ENCODE measurements at places on chromosomes 16 and 17.

- DNase-seq, result no peak
Measured at GRCh38 chr16:7742626-7743025, 410.0 kb downstream of the RBFOX1 start.

- DNase-seq, result no peak
Measured at GRCh38 chr16:69553332-69553731, 12.4 kb upstream of the NFAT5 start.

DNA sequence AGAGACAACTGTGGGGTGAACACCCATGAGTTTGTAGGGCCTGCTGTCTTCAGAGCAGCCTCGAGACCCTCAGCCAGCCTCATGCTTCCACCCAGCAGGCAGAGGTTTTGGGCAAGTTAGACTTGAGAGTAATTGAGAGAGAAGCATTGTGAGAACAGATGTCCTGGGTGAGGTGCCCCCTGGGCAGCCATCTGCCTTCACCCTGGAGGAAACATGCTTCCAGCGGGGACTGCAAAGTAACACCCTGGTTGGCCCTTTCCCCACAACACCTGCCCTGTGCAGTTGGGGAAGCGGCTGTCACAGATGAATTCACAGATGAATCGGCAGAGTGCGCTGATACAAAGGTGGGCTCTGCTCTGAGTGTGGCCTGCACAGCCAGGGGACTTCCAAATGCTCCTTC lies 23.4 kb downstream of the ATPAF2 start:
- no peak for DNase-seq

- DNase-seq, result no peak
Measured at GRCh38 chr16:27225536-27226360, 22.4 kb downstream of the KDM8 start.

- no peak for DNase-seq
Measured at GRCh38 chr17:73932216-73932749, 271.2 kb upstream of the RPL38 start.

- DNase-seq, result no peak
Measured at GRCh38 chr17:3033248-3033640, 30.2 kb downstream of the OR1D5 start.

DNA sequence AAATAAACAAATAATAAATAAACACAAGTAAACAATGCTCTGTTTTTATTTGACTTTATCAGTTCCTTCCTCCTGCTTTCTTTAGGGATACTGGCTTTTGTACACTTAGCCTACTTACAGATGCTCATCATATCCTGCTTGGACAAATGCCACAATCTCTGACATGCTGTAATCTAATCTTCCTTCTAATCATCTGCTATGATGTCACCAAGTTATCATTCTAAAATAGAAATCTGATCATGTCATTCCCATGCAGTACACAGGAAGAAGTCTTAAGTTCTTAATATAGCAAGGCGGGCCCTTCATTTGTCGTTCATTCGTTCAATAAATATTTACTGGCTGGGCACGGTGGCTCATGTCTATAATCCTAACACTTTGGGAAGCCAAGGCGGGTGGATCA lies 9.1 kb upstream of the UBB start:
- DNase-seq, result peak; percentile 82

Data from ELR (cell line).